ENCODE measurements at places on chromosomes 7 and 10. TPM values are rescaled to one million over a fixed set of nuclear protein-coding genes. Genes with fewer than 3 reads are reported as not detected.

GRCh38 chr7:31051598-31052486 is at the start of gene ADCYAP1R1:
ADCYAP1R1 (plus strand) TSS chr7:31052308; CDS start chr7:31063265, 10,957 bp downstream.
- no peak for DNase-seq

- DNase-seq = no peak
Measured at GRCh38 chr7:151233804-151234203, 1.5 kb downstream of the CHPF2 start.

Gene C10orf62
- 0.51 TPM for total RNA-seq

Gene HABP2
- total RNA-seq = not detected

GRCh38 chr10:78250313-78251015 is 216.8 kb downstream of the RPS24 start:
- peak; percentile 78 for DNase-seq

Gene CRPPA
- 7.3 TPM for total RNA-seq

DNA sequence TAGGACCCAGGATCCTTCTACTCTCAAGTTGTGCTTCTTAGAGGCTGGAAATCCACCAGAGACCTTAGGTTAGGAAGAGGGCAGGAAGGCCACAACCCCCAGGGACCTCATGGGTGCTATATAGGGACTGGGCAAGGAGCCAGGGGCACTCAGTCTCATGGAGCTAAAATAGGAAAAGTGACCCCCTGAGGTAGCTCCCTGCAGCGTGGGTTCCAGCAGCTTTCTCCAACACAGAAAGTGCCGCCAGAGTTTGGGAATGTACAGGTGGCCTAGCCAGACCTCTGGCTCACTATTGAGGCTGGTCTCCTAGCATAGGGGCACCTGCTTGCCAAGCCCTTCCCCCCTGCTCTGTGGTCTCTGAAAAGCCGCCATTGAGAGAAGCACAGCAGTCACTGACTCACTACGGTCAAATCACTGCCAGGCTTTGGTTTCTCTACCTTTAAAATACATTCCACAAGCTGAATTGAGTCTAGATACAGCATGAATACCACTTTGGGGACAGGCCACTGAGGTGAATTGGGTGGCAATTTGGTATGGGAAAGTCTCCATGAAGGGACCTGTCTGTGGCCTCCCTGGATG is 333.2 kb upstream of the PODXL start:
- DNase-seq = no peak

DNA sequence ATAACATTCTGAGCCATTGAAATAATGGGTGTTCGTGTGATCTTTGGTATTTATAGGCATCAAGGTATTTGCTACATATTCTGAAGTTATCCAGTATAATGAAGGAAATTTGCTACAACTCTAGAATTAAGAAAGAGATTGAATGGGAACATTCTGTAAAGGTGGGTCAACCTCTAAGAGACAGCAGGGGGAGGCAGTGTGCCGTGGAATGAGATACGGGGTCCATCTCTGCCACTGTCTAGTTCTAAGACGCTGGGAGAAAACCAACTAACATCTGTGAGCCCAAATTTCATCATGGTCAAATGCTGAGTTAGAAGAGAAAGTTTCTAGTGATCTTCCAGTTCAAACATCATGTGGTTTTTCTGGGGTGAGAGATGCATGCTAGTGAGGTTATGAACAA is 368.9 kb downstream of the SORCS1 start:
- DNase-seq = no peak

DNA sequence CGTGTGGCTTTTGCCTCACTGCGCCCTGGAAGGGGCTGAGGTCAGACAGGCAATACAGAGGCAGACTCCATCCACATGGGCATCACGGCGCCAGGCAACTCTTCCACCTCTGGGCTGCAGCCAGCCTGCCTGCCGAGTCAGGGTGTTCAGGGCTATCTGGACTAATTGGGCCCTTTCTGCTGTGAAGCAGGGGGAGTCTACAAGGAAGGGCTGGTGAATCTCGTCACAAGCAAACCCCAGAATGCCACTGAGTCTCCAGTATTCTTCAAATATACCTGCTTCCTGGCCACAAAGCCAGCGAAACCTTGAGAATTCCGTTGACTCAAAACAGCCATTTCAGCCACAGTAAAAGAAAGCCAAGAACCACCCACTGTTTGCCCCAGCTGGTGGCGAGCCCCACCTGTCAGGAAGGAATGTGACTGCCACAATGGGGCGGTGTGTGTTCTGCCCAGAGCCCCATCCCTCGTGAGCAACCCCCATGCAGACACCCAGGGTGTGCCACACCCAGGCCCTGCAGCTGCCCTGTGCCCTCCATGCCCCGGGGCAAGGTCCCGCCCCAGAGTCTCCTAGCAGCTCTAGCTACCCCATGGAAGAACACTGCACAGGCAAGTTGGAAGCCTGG is 117.3 kb downstream of the FAM53B start:
- no peak for DNase-seq

Gene AKR1C4
- total RNA-seq = not detected

Gene UBN2
- 20.2 TPM for total RNA-seq
